Stimulated activated CD8-positive, alpha-beta memory T cell treated with anti-CD3 and anti-CD28 coated beads, Interleukin-12 subunit alpha, Interleukin-12 subunit beta, amount 100 ng/mL, for 4 hours (primary cell): ENCODE measurements at places on chromosomes 11 and 22.

DNA sequence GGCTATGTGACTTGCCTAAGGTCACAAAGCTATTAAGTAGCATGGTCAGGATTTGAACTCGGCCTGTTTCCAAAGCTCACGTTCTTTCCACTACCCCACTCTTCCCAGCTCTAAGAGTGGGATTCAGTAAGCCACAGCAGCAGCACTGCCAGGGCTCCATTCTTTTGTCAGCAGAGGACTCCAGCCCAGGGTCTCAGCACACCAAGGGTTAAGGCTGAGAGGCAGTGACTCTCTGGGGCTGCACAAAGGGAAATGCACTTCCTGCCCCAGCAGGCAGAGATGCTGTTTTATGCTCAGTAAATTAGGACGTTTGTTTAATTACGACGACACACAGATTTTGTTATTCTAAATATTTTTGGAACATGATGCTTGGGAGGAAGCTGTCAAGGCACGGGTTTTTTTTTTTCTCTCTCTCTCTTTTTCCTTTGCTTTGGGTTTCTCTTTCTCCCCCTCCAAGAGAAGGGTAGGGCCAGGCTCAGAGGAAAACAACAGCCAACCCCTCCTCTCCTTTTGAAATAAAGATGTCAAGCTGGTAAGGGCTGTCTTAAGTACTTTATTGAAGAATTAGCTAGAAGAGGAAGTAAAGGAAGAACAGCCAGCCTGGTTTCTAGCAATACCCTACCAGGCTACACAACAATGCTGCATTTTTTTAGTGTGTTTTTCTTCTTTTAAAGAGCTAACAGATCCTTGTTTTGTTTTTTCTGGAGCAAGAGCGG, 2.8 kb downstream of the MYH9 start:
- DNase-seq = no peak

- no peak for DNase-seq
Measured at GRCh38 chr11:16812274-16812673, 73.8 kb downstream of the C11orf58 start.

GRCh38 chr22:38082986-38083710, 836 bp downstream of the SLC16A8 start:
- no peak for DNase-seq

DNA sequence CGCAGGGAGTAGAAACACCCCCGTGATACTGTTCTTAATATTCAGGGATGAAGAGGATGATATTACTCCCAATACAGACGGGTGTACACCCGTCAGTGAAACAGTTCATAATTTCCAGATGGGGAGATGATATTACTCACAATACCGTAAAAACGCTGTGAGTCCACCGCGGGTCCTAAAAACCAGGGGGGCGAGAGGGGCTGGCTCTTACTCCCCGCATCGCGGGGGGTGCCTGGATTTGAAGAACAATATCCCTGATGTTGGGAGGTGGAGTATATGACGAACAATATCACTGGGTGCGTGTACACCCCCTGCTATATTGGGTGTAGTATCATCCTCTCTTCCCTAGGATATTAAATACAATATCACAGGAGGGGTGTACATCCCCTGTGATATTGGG, 20.5 kb upstream of the APOL5 start:
- DNase-seq = no peak

DNA sequence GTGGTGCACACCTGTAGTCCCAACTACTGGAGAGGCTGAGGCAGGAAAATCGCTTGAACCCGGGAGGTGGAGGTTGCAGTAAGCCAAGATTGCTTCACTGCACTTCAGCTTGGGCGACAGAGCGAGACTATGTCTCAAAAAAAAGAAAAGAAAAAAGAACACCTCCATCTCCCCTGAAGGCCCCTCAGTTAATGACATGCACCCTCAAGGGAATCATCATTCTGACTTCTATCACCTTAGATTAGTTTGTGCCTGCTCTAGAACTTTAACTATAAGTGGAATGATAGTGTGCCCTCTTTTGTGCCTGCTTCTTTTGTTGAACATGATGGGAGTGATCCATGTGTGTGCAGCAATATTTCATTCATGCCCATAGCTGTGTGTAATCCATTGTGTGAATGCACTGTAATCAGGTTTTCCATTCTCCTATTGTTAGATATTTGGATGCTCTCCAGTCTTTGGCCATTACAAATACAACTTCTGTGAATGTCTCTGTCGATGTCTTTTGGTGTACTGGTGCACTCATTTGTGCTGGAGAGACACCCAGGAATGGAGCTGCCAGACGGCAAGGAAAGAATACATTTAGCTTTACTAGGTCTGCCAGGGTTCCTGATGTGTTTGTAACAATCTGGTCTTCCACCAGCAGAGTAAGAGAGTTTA, 883 bp upstream of the VPREB3 start:
- no peak for DNase-seq

GRCh38 chr11:43315966-43316365, 4.2 kb downstream of the API5 start:
- no peak for DNase-seq

- DNase-seq = no peak
Measured at GRCh38 chr22:22916215-22916951, 28.8 kb downstream of the IGLL5 start.

- no peak for DNase-seq
Measured at GRCh38 chr22:36918586-36919284, 5.3 kb downstream of the CSF2RB start.

DNA sequence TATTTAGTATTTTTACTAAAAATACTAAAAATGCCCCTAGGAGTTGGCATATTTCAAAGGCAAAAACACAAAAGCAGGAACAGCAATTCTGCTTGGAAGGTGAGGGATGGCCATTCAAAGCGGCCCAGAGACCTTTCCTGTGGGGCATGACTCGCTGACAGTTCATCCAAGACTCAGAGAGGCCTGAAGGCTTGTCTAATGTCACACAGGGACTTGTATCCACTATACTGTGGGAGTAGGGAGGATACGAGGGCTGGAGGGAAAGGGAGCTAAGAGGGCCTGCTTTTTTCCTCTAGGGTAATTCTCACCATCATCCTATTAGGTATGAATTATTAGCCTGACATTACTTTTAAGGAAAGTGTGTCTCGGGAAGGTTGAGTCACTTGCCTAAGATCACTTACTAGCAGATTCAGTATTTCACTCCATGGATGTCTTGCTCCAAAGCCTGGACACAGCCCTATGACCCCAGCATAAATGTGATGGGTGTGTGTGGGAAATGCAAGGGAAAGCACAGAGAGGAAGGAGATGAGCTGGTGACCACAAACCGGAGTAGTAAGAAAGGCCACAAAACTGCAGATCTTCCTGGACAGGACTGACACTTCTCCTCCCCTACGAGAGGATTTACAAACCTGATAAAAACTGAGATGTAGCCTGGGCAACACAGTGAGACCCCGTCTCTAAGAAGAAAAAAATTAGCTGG, 16.7 kb upstream of the UCP3 start:
- no peak for DNase-seq

GRCh38 chr11:35518766-35519165, 6.7 kb downstream of the PAMR1 start:
- DNase-seq = no peak

DNA sequence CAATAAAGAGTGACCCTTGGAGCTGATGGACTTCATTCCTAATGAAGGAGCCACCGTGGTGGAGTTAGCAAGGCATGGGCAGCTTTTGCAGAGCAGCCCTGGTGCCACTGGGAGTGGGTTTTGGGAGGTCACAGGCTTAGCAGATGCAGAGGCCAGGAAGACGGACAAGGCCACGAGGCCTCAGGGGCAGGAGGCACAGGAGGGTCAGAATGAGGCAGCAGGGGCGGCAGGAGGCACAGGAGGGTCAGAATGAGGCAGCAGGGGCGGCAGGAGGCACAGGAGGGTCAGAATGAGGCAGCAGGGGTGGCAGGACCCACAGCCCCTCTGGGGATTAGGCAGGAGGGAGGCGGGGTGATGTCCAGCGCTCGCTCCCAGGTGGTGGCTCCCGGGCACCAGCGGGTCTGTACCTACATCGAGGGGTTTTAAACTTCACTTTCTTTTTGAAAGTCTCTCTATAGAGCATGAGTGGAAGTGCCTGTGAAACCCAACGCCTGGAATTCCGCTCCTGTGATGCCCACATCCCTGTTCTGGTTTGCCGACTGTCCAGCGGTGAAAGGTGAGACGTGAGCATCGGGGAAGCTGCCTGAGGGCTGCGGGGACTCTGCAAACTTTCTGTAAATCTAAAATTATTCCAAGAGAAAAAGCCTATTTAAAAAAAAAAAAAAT, 521.6 kb downstream of the BRD1 start:
- no peak for DNase-seq

- no peak for DNase-seq
Measured at GRCh38 chr22:25281675-25282345, 62.4 kb downstream of the CRYBB2 start.

- no peak for DNase-seq
Measured at GRCh38 chr11:28139841-28140415, 31.7 kb downstream of the METTL15 start.

DNA sequence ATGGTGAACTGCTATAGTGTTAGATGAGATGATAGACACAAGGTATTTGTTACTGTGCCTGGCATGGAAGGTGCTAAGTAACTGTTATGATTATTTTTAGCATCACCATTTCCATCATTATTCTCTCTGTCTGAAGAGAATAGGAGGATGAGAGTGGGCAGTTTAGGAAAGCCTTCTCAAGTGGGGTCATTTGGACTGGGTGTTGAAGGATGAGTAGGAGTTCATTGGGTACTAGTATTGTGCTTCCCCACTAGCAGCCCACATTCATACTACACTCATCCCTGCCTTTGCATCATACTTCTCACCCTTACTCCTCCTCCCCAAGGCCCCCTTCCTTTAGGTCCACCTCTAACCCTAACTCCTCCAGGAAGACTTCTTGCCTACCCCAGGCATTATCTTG, 20.6 kb downstream of the MYEOV start:
- no peak for DNase-seq

DNA sequence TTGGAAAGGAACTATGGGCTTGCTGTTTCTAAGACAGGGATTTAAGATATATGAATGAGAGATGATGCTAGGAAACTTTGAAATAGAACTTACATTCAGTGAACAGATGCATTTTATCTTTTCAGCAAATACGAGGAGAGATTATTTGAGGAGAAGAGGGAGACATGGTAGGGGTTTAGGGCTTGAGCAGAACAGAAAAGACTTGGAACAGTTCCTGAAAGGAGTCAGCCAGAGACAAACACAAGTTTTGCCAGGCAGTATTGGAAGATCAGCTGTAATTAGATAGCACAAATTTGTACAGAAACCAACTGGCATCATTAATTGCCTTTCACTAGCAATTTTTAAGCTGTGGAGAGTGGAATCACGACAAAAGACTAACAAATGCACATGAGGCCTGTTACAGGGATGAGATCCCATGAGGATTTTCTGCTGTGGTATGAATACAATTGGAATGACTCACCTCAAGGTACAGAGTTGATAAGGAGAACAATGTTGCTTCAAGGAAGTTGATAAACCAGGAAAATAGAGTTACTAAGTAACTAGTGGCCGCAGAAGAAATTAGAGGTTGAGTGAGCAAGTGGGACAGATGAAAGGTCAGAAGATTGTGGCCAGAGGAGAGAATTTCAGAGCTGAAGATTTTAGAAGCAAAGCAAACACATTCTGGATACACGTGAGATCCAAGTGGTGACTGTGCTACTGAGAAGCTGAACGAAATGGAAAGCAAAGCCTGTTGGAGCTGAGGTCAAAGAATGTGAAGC, 67.9 kb downstream of the CYB5R2 start:
- no peak for DNase-seq

GRCh38 chr11:1352696-1353382, 36.9 kb upstream of the BRSK2 start:
- no peak for DNase-seq

- no peak for DNase-seq
Measured at GRCh38 chr11:78209478-78209877, 20.8 kb downstream of the USP35 start.

GRCh38 chr22:27504360-27505253, 296.9 kb downstream of the MN1 start:
- no peak for DNase-seq

- DNase-seq = no peak
Measured at GRCh38 chr11:126731576-126732142, 268.9 kb downstream of the KIRREL3 start.

- no peak for DNase-seq
Measured at GRCh38 chr22:44887941-44888366, 121.9 kb downstream of the PHF21B start.

GRCh38 chr11:107791343-107792048, 67.1 kb downstream of the SLC35F2 start:
- no peak for DNase-seq

DNA sequence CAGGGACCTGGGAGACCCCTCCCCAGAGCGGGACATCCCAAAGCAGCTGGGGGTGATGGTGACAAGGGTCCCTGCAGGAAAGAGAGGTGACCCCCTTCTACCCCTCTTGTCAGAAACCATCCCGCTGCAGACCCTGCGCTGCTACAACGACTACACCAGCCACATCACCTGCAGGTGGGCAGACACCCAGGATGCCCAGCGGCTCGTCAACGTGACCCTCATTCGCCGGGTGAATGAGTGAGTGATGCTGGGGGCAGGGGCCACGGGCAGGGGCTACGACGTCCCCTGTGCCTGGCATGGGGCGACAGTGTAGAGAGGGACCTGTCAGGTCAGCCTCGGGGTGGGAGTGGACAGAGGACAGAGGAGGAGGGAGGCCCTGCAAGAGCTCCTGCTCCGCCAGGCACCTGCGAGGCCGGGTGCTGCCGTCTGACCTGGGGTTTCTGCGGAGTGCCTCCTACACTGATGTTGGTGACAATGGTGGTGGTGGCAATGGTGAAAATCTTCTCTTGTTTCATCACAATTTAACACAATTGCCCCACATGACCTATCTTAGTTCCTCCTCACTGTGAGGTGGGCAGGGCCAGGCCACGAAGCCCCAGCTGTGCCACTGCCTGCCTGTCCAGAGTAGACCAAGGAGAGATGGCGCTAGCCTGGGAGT, 9.8 kb downstream of the CSF2RB start:
- no peak for DNase-seq

- DNase-seq = no peak
Measured at GRCh38 chr11:109838026-109838425, 255.2 kb upstream of the ZC3H12C start.

- DNase-seq = peak; percentile 28
Measured at GRCh38 chr11:287821-288477, 977 bp upstream of the PGGHG start.

GRCh38 chr11:77199137-77199745, 71.2 kb downstream of the MYO7A start:
- DNase-seq = no peak
